ENCODE measurements at places on chromosomes 3 and 15.

- no peak for DNase-seq
Observed at GRCh38 chr15:69793781-69794451, 303.8 kb downstream of the TLE3 start.

DNA sequence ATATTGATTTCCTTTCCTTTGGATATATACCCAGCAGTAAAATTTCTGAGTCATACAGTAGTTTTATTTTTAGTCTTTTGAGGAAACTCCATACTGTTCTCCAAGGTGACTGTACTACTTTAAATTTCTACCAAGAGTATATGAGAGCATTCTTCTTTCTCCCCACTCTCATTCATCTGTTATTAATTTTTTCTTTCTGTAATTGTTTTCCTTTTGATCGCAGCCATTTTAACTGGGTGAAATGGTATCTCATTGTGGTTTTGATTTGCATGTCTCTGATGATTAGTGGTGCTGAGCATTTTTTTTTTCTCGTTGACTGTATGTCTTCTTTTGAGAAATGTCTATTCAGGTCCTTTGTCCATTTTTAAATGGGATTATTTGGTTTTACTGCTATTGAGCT is 18.3 kb upstream of the VGLL3 start:
- no peak for DNase-seq

GRCh38 chr15:41323611-41324010 is 8.8 kb downstream of the OIP5 start:
- DNase-seq = no peak

DNA sequence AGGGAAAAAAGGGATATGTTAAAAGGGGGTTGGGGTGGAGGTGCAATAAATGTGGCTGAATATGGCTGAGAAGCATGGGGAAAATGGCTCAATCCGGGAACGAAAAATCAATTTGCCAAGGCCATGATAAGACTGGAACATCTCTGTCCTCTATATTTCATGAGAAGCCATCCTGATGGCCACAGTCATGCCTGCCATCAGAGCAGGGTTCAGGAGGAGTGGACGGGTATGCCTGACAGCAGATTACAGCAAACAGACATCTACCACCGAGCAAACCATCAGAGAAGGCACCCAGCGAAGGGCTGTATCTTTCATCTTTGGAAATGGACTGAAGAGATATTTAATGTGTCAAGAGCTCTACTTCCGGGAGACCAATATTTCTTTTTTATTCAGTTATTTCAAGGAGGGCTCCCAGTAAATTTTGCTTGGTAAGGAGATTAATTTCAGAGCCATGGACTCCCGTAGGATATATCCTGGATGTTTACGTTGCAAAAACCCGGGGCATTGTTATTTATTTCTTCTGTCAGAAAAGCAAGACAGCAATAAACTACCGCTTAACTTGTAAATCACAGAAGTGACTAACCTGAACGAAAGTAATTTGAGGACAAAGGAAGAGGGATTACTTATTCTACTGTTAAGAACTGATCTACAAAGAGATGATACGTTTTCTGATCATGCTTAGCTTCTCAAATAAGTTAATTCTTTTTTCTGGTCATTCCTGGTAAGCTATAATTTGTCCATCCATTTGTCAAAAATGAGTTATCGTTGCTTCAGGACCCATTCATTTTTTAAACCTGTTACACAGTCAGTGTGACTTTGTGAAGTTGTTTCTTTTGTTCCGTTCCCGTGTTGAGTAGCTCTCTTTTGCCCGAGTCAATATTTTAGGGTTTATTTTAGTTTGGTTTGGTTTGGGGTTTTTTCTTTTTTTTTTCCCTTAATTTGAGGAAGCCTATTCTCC is 80.6 kb upstream of the CHD2 start:
- no peak for DNase-seq
